ENCODE measurements at places on chromosomes 3 and 15.

DNA sequence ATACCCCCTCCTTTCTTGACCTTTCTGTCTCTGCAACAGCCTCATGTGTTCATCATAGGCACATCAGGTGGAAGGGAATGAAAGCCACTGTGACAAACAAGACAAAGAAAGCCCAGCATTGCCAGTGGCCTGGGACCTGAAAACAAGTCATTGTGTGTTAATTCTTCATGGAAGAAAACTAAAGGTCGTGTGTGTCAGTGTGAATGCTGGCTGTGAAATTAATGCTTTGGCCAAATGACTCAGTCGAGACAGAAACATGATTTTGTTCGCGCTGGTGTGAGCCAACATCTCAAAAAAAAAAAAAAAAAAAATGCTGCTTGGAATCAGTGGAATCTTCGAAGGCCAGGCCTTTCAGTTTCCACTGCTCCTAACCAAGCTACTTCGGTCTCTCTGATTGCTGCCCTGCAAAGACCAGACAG is 386.5 kb upstream of the PROK2 start:
- no peak for DNase-seq

DNA sequence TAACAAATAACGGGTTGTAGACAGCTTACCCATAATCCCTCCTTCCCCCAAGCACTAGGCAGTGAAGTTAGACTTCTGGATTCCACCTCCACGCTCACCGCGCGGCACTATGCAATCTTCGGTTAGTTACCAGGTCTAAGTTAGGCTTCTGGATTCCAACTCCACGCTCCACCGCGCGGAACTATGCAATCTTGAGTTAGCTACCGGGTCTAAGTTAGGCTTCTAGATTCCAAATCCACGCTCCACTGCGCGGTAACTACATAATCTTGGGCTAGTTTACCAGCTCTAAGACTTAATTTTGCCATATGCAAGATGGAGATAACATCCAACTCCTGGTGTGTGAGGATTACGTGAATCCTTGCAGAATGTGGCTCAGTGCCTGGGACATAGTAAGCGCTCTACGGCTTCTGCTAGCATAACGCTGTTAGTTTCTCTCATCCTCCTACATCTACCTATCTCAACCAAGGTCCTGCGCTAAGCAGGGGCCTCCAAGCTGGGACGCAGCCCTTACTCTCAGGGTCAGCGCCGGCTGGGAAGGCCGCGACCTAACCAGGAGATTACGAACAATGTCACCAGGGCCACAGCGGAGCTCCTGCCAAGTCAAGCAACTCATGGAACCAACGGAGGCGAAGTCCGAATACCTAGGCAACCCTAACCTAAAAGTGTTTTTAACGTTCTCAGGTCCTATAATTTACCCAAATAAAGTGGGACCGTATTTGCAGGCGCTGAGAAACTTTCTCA is 497 bp upstream of the RPLP1 start:
- no peak for DNase-seq

DNA sequence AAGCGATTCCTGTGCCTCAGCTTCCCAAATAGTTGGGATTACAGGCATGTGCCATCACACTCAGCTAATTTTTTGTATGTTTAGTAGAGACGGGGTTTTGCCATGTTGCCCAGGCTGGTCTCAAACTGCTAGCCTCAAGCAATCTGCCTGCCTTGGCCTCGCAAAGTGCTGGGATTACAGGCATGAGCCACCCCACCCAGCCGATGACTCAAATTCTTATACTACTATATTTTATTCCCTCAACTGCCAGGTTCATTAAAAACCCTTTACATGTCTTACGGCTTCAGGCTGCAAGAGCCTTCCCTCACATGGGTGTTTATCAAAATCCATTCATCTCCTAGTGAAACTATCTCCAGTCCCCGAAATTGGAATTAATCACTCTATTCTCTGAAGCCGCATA is 63.4 kb downstream of the CBLB start:
- DNase-seq = no peak

DNA sequence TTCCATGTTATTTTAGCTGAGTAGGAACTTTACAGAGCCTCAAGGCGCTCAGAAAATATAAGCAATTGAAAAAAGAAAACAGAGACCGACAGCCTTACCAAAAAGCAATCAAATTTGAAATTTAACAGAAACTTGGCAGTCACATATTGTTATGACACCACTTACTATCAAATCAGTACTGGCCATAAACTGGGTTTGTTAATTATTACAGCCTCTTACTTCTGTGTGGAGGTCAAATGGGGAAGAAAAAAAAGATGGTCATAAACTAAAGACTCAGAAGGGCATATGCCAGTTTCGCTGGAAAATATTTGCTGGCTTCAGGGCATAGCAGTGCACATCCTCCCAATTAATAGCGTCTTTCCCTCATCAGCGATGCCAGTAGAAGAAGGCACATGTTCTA is 45.5 kb upstream of the SUCLG2 start:
- no peak for DNase-seq

- DNase-seq = peak; percentile 52
These were observed 11.4 kb downstream of the NEK10 start for GRCh38 chr3:27357665-27358258.

DNA sequence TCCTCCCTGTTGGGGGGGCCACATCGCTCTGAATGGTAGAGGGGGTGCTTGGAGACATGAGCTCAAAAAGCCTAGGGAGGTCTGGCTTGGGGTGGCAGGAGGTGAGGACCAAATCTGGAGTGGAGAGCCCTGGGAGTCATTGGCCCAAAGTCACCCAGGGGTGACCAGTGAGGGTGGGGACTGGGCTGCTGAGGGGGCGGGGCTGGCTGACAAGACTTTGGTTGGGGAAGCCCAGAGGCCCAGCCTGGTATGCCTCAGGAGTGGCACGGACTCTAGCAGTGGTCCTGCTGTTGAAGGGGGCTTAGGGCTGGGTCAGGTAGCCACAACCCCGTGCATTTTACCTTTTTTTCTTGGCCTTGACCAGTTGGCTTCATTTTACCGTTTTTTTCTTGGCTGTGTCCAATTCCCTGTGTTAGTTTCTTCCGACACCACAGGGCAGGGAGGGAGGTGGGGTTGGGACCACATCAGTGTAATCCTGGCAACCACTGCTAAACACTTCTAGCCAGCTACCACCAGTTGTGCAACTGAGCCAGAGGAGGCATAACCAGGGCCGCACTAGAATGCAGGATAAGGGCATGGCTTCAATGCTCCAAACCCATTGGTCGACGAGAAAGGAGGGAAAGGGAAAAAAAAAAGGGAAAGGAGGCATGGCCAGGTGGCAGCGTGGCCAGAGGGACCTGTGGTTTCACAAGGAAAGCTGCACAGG is 105.3 kb upstream of the C2CD4B start:
- no peak for DNase-seq

- DNase-seq = no peak
These were observed 35.2 kb downstream of the TGFBR2 start for GRCh38 chr3:30641416-30642251.

DNA sequence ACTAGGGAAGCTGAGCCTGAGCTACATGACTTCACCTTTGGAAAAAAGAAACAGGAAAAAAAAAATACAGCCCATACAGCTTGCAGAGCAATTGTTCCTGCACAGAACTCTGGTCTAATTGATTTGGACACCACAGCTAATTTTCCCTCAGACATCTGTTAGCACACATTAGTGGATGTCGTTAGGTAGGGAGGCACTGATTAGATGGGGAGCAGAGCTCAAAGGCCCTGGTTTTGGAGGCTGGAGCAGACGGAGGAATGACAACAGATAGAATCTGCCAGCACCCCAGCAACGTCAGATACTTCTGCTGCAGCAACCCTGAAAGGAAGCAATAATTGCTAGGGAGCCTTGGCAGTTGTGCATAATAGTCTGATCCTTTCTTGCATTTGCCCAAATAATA is 398.9 kb downstream of the LSAMP start:
- no peak for DNase-seq

DNA sequence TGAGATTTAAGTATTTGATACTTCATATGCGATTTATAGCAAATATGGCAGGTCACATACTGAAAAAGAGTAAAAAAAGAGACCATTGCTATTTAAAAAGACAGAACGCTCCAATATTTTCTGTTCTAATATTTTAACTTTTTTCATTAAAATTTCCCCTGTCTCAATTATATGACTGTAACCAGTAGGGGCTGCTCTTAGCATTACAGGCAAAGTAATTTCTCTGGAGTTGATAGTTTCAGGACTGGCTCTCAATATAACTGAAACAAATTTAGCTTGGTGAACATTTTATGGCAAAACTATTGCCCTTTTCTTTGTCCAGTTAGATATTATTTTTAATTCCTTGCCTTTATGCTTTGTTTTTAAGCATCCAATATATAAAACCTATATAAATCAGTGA is 286.3 kb upstream of the ROBO2 start:
- no peak for DNase-seq

DNA sequence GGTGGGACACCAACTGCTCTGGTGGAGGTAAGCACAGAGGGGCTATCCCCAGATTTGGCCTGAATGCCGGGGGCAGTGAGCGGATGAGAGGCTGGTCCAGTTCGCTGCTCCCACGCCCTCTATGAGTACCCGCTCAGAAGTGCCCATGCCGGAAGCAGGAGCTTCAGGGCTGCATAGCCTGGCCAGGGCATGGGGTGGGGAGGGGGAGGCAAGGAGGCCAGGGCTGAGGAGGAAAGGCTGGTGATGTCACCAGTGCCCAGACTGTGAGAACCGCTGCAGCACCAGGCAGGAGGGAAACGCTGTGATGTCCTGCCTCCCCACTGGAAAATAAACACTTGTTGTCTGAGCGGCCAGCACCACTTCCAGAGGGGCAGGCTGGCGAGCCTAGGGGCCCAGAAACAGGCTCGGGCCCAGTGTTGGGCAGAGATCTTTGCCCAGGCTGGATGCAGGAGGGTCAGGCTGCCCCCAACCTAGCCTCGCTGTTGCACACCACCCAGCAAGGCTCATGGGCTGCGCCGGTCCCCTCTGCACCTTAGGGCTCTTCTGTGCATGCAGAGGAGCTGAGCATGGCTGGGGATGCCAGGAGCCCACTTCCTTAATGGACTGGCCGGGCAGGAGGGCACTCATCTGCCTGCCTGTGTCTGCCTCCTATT is 10.9 kb upstream of the DLL4 start:
- DNase-seq = no peak

DNA sequence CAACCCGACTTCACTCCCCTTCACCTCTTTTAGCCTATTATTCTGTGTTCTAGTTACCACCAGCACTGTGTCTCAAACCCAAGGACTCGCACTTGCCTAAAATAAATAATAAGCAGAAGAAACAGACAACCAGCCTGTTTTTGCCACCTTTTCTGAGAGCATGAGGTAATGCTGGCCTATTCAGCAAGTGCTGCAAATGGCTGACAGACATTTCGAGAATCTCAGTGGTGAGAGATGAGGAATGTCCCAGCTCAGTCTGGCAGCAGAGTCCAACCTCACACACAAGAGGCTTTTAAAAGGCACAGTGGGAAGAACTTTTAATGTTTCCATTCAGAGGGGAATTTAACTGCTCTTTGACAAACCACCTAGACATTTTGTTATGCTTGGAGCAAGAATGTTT is 143.3 kb upstream of the GMNC start:
- DNase-seq = no peak

DNA sequence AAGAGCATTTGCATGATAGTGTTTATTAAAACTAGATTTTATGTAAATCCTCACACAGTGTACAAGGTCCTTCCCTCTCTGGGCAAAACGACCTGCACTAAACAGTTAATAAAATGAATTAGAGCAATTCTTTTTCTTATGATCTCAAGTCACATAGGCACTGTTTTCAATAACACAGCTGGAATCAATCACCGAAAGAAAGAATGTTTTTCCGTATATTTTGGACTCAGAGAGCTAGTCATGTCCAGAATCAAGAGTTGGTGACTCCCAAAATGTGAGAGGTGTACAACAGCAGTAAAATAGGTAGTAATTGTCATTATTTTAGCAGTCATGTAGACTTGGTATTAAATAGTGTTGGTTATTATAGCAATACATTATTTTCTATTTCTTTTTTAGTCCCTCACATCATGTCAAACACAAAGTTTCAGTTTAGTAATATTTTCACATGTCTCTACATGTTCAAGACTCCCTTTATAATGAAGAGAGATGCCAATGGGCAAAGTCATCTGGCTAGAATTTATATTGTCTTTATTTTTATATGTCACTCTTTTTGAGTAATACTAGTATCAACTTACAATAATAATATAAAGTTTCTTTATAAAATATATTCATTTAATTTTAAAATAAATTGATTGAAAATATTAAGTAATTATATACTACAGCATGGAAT is 448.6 kb upstream of the CDIN1 start:
- no peak for DNase-seq

- DNase-seq = no peak
These were observed 319.2 kb upstream of the SEMA6D start for GRCh38 chr15:47398132-47398531.

DNA sequence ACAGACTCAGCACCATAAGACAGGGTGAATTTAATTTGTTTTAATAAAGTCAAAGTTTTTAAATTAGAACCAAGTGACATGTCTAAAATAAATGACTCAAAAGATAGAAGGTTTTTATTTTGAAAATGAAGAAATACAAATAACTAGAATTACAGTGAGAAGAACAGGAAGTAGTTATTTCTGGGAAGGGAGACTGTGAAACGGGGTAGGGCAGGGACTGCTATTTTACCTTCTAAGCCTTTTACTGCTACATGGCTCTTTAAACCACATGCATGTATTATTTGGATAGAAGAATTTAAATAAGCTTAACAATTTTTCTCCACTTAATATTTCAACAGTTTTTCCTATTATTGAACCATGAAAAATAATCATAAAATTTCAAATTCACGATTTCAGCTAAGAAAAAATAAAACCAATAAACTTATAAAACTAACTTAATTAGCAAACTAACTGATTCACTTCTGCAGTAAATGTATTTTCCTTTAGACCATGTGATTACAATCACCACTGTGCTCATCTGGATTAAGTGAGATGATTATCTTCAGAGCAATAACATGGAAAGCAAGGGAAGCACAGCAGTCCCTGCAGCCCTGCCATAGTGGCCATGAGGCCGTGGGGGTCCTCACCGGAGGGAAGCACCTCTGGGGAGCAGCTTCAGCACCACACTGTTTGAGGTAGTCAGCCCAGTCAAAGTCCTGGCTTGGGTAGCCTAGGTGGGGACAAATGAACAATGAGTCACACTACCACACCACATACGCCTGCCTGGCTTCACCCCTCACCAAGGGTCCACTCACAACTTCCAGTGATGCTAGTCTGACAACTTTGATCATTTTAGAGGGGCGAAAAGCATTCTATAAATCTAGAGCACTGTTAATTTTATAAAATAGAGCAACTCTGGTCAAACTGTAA is 28.3 kb upstream of the STIMATE start:
- DNase-seq = no peak

DNA sequence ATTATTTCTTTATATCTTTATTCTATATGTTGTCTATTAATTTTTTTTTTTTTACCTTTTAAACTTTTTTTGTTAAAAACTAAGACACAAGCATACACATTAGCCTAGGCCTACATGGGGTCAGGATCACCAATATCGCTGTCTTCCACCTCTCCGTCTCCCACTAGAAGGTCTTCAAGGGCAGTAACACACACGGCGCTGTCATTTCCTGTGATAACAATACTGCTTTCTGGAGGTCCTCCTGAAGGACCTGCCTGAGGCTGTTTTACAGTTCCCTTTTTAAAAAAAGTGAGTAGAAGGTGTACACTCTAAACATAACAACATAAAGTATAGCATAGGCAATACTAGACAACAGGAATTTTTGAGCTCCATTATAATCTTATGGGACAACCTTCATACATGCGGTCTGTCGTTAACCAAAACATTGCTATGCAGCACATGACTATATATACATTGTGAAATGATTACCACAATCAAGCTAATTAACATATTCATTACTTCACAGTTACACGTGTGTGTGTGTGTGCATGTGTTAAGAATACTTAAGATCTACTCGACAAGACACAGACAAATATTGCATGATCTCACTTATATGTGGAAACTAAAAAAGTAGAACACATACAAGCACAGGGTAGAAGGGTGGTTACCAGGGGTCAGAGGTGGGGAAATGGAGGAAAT is 20.8 kb downstream of the RAB6B start:
- no peak for DNase-seq
